ENCODE measurements at places on chromosomes 4 and X.

- no peak for DNase-seq
These were observed 85.4 kb downstream of the SHISA3 start for GRCh38 chr4:42482516-42483327.

DNA sequence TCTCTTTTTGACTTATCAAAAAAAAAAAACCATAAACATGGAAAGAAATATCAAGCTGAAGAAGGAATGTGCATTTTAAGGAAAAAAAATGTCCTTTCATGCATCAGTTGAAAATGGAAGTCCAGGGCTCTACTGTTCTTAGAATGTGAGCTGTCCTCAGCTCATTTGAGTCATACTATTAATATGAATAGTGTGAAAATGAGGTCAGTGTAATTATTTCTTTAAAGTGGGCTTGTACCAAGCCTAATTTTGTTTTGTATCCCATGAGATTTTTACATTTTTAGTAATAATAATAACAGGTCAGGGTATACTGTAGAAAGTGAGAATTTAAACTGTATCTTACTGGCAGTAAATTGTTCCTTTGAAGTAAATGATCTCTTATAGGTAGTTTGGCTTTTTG lies 148.5 kb downstream of the NAA11 start:
- DNase-seq = no peak

GRCh38 chrX:152937236-152937635 lies 39.4 kb downstream of the ZNF185 start:
- no peak for DNase-seq

GRCh38 chrX:43998374-43998773 lies 25.2 kb upstream of the NDP start:
- DNase-seq = no peak

GRCh38 chrX:39559229-39559628 lies 538.5 kb downstream of the BCOR start:
- DNase-seq = no peak

GRCh38 chr4:134906404-134907023 lies 704.9 kb upstream of the PABPC4L start:
- peak; percentile 25 for DNase-seq

GRCh38 chrX:116272322-116272721 lies 101.8 kb downstream of the AGTR2 start:
- DNase-seq = no peak

GRCh38 chr4:176875446-176875930 lies 82.8 kb upstream of the VEGFC start:
- DNase-seq = no peak

DNA sequence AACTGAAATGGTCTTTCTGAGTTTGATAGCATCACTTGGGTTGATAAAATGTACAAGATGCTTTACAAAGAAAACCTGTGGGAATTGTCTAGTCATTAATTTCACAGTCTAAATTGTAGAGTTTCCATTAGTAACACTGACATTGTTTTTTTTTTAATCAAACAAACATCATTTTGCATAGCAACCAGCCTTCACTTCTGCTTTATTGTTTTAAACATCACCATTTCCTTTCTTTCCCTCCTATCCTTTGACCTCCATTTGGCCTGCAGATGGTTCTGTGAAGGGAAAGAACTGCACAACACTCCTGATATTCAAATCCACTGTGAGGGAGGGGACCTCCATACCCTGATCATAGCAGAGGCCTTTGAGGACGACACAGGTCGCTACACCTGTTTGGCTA lies 171.1 kb downstream of the PALLD start:
- no peak for DNase-seq

DNA sequence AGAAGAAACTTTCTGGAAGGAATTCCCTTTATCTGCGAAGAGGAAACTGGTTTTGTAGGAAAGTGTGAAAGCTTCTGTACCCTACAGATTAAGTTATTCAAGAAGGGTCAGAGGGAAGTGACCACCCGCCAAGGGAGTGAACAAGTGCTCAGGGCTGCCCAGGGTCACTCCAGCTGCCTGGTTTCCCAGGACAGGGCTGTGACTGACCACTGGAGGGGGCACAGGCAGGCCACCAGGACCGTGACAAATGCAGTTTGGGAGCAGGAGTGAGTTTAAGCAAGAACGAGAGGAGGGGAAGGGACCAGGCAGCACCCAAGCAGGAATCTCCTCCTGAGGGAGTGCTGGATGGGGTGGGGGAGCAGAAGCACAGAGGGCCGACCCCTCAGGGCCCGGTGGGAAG lies 34.2 kb downstream of the ZFYVE28 start:
- DNase-seq = no peak

- no peak for DNase-seq
These were observed 25.5 kb upstream of the CBLL2 start for GRCh38 chrX:22247169-22247568.

Measured in HAP-1 (cell line).